ENCODE measurements at places on chromosomes 16 and 17.
A peak's percentile ranks its signal among the peaks of the same experiment; 100 is the strongest.

DNA sequence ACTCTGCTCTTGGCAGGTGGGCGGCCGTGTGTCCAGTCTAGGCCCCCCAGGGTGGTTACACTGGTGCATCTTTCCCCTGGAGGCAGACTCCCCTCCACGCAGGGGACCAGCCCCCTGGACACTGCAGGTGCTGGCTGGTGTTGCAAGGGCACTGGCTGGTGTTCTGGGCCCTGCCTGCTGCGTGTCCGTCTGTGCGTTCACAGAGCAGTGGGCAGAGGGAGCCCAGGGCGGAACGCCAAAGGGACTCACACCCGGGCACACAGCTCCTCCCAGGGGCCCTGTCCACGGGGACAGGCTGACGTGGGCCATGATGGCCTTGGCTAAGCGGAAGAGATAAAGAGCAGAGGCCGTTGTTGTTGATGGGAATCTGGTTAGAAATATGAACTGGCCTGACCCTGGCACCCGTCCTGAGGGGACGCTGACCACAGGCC is 27.3 kb downstream of the ACSF3 start:
- no peak for DNase-seq

- DNase-seq: no peak
These were observed 6.2 kb upstream of the ZFHX3 start for GRCh38 chr16:73054125-73054484.

DNA sequence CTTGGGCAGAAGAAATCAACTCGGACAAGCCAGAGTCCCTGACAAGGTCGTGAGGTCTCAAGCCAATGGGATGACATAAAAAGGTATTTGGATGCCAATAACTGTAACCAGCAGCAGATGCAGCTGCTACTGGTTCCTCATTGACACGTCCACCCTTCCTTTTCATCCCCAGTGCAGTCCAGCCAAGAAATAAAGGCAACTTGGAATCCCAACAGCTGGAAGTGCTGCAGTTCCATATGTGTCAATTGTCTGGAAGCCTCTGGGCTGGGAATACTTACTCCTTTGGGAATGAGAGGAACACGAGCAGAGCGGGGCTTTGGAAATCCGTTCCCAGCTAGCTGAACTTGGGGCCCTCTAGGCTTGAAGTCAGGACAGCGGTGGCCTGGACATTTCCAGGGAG is 360.4 kb upstream of the ZFHX3 start:
- no peak for DNase-seq

GRCh38 chr17:73198201-73198929 is 5.5 kb downstream of the COG1 start:
- DNase-seq: no peak

DNA sequence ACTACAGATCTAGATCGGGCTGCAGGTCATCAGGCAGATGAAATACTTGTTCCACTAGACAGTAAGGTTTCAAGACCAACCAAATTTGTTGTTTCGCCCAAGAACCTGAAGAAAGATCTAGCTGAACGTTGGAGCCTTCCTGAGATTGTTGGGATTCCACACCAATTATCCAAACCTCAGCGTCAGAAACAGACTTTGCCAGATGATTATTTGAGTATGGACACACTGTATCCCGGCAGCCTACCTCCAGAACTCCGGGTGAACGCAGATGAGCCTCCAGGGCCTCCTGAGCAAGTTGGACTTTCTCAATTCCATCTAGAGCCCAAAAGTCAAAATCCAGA is 14.4 kb downstream of the LRRC37B start:
- DNase-seq: no peak

GRCh38 chr17:75778861-75779249 is 5.8 kb upstream of the UNK start:
- no peak for DNase-seq

DNA sequence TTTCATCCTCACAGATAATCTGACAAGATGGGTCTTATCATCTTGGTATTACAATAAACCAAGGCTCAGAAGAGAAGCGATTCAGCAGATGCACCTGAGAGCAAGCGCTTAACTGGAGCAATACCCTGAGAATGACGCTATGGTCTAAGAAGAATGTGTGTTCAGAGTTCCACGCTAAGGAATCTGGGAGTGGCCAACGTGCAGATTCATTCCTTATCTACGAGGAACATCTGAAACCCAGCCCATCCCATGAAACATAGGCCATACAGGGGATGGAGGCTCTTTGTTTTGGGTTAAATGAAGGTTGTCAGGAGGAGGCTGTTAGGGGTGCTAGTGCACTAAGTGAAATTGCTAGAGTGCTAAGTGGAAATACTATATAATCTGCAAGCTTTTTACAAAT is 28.5 kb upstream of the KDM8 start:
- no peak for DNase-seq

- no peak for DNase-seq
These were observed 72.5 kb downstream of the MPRIP start for GRCh38 chr17:17114592-17115225.

- no peak for DNase-seq
These were observed 141.8 kb downstream of the GRIN2A start for GRCh38 chr16:10040136-10041080.

- DNase-seq: no peak
These were observed 13.5 kb upstream of the DYNLRB2 start for GRCh38 chr16:80527297-80527696.

DNA sequence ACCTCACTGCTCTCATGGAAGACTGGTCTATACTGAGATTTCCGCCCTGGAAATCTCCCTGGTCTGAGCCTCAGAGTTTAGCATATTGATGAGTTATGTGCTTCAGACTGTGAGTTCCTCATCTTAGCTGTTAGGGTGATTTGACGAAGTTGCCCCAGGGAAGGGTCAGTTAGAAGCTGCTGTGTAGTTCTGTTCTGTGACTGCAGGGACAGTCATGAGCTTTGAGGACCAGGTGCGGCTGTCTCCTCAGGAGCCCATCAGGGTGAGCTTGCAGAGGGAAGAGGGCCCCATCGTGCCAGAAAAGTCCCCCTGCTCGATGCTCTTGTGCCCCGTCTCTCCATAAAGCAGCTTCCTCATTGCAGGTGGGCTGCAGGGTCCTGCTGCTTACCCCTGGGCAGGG is 28.3 kb upstream of the IL17C start:
- no peak for DNase-seq

DNA sequence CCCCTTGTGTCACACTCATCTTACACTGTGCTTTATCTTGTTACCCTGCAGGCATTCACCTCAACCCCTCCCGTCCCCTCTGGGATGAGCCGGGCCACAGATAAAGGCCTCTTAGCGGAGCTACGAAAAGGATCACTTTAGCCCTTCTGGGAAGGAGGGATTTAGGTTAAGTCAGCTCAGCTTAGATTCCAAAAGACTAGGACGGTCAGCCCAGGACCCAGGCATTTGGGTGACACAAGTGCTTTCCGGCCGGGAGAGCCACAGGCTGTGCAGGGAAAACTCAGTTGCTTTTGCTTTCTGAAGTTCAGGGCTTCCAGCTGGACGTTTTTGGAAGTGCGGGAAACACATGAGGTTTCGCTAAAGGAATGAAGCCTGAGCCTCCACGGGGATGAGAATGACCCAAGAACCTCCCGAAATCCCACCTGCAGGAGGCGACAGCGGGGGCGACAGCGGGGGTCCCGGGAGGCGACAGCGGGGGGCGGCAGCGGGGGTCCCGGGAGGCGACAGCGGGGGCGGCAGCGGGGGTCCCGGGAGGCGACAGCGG is 11.6 kb upstream of the METRNL start:
- no peak for DNase-seq

GRCh38 chr17:36839256-36839655 is 98.0 kb upstream of the LHX1 start:
- no peak for DNase-seq

DNA sequence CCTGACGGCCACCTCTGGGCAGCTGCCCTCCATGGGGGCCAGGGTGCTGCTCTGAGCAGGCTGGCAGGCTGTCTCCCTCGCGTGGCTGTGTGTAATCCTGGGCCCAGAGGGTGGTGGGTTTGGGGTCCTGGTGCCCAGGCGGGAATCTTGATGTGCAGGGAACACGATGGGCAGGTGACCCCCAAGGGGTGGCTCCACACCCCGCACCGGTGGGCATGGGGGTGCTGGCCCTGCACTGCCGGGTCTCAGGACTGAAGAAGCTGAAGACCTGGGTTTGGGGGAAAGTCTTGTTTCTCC is 8.6 kb downstream of the CHMP6 start:
- no peak for DNase-seq

DNA sequence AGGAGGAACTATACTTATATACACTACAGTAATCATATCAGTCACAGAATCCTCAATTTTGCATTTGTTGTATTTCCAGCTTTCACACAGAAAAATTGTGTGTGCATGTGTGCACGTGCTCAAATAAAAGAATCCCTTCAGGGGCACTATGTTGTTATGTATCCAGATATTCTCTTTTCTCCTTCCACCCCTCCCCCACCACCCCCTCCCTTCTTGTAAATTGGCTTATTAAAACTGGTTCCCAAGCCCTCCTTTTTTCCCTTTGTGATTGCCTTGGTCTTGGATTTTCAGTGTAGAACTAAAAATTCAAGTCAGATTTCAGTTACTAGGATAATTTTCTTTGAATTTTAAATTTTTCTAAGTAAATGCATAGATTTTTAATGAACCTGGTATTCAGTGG is 86.3 kb downstream of the WNT3 start:
- DNase-seq: no peak

- no peak for DNase-seq
These were observed 1.3 kb downstream of the TUBB3 start for GRCh38 chr16:89924297-89924924.

DNA sequence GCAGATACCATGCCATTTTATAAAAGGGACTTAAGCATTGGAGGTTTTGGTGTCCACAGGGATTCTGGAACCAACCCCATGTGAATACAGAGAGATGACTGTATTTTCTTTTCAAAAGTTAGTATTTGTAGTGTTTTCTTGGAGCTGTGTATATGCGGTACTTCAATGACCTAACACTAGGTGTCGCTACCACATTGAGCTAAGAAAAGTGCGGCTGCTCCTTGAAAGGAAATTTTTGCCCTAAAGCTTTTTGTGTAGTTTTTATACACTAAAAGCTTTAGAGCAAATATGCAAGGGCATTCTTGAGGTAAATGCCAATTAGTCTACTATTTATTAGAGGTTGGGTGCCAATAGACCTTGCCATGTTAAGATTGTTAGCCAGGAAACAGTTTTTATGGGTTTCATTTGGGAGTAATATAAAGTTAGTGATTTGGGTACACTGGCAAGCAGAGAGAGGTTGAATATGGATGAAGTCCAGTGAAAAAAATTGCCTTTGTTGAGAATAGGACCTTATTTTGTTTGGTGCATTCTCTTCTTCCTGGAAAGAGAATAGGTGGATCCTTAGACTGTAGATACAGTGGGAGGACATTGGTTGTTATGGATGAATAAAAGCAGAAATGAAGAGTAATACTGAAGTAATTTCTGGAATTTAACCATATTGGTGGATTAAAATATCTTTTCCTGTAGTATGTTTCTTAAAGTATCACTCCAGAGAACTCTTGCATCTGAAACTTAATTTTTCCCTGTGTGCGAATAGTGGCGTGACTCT is 43.3 kb downstream of the BCAS3 start:
- peak; percentile 15 for DNase-seq

Data from activated gamma-delta T cell treated with anti-CD3 and anti-CD28 coated beads, Interleukin-2, amount 50 U/mL, for 16 hours (primary cell).